ENCODE measurements at places on chromosomes 12 and 14.

DNA sequence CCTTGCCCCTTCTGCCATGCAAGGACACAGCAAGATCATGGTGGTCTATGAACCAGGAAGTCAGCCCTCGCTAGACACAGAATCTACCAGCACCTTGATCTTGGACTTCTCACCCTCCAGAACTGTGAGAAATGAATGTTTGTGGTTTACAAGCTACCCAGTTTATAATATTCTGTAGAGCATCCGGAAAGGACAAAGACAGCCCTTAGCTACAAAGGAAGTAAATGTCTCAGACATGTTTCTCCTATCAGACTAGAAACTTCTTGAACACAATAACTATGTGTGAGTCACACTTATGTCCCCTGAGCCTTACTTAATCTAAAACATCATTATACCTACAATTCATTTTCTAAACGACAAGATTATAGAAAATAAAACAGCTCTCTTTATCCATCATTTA is 176.7 kb downstream of the KLHL28 start:
- DNase-seq: no peak

DNA sequence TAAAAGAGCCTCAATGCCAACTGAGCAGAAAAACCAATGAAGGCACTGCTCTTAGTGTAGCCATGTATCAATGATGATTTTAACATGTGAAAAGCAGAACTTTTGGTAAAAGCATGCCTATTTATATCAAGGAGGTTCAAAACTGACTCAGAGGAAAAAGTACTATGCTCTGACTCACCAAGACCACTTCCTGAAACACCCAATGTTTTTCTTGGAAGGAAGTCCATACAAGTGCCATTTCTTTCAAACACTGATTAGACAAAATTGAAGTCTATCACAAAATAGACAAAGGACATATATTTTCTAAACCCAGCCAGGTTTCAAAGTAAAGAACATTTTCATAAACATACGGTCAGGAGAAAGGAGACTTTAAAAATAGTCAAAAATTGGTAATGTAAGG is 88.6 kb downstream of the EPS8 start:
- DNase-seq: no peak

- DNase-seq: no peak
Measured at GRCh38 chr12:104720339-104721038, 237.6 kb downstream of the SLC41A2 start.

DNA sequence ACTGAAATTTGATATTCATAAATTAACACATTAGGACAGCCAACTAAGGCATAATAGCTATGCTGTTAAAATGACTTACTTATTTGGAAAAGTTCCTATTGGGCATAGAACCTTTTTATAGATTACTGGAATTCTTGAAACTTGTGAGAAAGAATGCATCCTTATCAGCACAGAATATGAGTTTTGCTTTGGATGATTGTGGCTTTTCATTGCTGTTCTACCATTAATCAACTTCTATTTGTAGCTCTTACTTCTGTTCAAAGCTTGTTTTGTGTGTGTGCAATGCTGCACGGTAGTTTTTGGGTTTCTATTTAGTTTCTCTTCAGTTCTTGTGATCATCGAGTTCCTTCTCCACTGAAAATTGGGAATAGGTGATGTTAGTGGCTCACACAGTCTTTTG is 152.4 kb upstream of the PELI2 start:
- DNase-seq: no peak

DNA sequence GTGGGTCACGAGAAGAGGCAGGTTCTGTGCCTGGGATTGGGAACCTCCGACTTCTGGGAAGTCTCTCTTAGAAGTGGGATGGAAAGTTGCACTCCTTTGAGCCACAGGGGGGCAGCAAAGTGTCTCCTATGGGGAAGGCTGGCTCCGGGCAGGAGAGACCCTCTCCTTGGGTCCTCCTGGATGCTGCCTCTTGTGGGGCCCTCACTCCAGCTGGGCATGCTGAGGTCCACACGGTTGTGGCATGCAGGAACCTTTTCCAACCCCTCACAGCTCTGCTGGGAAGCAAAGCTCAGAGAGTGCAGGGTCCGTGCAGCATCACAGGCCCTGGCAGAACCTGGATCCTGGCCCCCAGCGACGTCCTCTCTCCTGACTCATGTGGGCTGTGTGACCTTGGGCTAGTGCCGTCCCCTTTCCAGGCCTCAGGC is 17.4 kb downstream of the SDSL start:
- DNase-seq: peak; percentile 71

DNA sequence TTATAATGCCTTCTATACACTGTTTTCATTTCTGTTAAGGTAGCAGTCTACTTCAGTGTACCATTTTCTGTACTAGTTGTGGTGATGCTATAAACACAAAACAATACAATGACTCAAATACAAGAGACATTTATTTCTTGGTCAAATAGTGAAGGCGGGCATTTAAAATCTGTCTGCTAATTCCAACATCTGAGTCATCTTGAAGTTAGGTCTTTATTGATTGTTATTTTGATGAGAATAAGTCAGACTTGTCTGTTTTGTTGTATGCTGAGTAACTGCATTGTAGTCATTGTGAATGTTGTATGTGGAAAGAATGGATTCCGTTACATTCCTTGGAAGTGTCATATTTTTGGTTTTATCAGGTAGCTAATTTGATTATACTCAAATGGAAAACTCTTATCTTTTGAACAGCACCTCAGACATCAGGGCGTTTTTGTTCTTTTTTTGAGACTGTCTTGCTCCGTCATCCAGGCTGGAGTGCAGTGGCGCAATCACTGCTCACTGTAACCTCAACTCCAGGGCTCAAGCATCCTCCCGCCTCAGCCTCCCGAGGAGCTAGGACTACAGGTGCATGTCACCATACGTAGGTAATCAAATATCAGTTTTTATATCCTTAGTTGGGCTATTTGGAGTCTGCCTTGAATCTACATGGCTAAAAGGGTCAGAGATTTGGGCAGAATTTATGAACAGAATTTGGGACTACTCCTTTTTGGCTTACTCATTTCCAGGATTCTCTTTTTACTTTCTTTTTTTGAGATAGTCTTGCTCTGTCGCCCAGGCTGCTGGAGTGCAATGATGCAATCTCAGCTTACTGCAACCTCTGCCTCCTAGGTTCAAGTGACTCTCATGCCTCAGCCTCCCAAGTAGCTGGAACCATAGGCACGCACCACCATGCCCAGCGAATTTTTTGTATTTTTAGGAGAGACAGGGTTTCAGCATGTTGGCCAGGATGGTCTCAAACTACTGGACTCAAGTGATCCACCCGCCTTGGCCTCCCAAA is 56.8 kb downstream of the PAPLN start:
- no peak for DNase-seq

DNA sequence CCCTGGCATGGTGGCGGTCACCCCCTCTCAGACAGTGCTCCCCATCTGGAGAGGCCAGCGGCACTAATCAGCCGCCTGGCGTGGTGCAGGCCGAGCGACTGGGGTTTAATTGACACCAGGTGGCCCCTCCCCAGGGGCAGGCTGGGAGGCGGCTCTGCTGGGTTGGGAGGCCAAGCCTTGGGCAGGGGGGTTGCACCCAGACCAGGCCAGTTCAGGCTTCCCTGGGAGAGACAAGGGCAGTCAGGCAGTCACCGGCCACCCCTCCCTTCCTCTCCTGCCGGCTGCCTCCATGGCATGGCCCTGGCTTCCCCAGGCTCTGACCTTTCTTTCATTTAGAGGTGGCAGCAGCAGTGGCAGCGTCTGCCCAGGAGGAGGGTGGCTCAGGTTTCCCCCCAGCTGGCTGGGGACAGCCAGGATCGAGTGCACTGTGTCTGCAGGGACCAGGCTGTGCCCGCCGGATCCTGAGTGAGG is 78.1 kb upstream of the NOS1 start:
- no peak for DNase-seq

- DNase-seq: no peak
Measured at GRCh38 chr12:34591966-34592365, 569.7 kb downstream of the ALG10 start.

DNA sequence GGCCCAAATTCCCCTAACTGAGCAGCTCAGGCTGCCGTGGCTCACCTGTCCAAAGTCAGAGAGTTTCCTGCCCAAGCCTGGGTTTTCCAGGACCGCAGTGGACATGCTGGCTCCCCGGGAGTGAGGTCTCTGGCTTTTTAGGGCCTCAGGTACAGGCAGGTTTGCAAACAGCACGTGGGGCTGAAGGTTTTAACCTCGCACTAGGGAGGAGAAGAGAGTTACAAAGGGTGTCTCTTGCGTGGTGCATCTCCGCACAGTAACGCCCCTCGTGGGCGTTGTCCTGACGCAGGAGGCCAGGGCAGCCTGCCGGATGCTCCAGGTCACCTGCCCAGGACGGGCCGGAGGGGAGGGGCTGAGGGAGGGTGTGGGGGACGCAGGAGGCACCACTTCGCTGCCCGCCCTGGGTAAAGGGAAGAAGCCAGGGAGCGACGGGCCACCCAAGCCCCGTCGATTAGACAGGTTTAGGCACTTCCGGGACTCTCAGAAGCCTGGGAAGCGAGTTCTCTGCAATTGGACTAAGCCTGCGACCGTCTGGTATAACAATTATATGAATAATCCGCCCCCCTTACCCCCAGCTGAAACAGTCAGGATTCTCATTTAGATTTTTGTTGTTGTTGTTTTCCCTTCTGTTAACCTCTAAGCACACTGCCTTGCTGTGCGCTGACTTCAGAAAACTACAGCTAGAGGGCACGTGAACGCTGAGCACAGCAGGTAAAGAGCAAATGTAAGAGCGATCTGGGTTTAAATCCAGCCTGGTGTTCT is at the start of gene PAH:
Gene PAH (minus strand): TSS at position 219 of the 762 bp plus-strand sequence. CDS start 114 bp downstream, at position 105.
- DNase-seq: no peak

DNA sequence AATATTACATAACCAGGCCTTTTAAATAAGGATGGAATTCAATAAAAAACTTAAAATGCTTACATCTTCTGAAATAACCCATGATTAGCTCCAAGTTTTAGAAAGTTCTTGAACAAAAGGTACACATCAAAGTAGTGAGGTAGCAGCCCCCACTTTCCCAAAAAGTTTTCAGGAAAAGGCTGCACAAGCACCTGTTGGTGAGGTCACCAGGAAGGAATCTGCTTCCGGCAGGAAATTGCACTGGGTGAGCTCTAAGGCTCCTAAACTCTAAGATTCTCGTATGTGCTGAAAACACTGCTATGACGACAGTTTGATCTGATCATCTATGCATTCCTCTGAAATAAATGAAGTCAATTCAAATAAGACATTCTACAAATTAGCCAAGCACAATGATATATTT is 34.3 kb upstream of the TTC7B start:
- no peak for DNase-seq

GRCh38 chr12:84986586-84986985 is 49.5 kb downstream of the TSPAN19 start:
- peak; percentile 36 for DNase-seq

GRCh38 chr14:65555358-65555757 is 142.8 kb downstream of the FUT8 start:
- DNase-seq: no peak

DNA sequence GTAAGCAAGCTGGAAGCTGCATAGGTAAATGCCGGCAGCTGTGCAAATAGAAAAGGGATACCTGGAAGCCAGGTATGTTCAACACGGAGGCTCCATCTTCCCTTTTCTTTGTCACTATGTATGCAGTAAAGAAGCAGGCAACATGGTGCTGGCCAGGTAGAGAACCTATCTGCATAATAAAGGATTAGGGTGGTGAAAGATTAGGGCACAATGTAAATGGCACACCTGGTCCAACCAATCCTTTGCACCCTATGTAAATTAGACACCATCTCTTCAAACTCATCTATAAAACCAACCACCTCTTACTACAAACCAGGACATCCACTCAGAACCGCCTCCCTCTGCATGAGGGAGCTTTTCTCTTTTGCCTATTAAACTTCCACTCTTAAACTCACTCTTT is 32.3 kb downstream of the RPS29 start:
- DNase-seq: no peak
